ENCODE measurements at places on chromosomes 5 and 9.

DNA sequence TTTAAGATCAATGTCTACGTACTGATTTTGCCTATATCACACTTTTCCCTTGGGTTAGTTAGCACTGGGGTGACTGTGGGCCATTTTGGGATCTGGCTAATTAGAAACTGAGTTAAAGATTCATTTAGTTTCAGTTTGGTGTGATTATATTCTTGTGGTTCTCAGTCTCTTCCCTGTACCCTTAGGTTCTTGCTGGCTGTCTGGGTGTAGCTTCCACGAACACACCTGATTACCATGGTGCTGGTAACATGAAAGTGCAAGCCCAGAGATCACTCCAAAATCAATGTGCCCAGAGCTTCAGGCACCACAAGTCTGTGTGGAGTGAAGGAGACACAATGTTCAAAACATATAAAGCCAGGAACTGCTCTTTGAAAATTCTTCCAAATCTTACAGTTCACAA, 248.1 kb downstream of the PDE4D start:
- DNase-seq: no peak

- no peak for DNase-seq
Measured at GRCh38 chr9:130943777-130944176, 4.7 kb upstream of the FIBCD1 start.

GRCh38 chr9:92245005-92245797, 48.3 kb downstream of the IARS1 start:
- no peak for DNase-seq

DNA sequence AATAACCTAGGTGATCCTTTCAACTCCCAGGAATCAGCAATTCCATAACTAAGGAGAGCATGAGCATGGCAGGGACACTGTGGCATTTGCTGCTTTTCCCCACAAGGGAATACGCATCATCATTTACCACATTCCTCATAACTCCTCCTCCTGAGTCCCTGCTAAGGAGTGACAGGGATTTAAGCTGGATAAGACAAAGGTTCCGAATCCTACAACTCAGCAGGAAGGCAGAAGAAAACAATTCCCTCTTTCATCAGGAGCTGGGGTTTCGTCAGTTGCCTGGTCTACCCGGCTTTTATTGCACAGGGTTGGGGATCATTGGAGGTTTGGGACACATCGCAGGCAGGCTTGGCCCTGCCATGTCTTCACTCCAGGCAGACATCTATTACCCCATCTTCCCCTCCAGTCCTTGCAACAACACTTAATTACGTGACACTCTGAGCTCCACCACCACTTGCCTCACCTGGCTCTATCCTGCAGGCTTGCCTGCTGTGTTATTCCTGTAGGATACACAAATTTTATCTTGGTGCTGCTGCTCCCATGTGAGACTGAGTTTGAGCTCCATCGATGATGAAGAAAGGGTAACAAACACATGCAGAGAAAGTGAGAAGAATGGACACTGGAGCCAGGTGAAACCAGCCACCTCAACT, 563.0 kb upstream of the KLF4 start:
- no peak for DNase-seq

DNA sequence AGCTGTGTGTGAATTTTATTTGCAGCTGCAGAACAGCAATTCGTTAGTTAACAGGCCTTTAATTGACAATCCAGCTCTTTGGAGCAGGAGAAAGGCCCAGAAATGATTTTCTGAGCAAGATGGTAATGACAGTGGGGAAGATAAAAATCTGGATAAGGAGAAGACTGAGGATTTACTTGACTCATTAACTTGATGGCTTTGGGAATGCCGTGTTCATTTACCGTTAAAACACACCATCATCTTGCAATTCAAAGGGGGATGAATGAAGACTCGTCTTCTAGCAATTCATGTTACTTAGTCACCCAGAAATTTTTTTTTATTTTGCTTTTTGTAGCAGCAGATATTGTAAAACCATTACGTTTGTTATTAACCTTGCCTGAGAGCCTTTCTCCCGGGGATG, 52.0 kb downstream of the PTTG1 start:
- no peak for DNase-seq

GRCh38 chr5:980001-980588, 28.5 kb upstream of the NKD2 start:
- DNase-seq: no peak

DNA sequence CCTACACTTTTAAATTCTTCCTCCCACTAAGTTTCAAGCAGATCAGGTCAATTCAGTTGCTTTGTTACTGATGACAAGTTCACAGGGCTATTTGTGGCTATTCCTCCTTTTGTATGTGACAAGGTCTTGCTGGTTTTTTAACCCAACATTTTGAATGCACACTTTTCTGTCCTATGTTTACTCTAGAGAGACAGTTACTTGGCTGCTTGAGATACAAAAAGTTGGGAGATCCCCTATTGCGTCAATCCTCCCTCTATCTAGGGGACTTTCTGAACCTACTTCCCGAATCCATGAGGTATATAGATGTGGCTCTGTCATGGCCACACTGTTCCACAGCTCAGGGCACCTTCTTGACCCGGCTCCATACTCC, 386.7 kb downstream of the NTRK2 start:
- peak; percentile 58 for DNase-seq

All from GM12865 (cell line).